Right ventricle myocardium inferior (tissue), 1 donor: ENCODE measurements at places on chromosomes 5 and 9. TPM values are rescaled to one million over a fixed set of nuclear protein-coding genes. Genes with fewer than 3 reads are reported as not detected.

The TLE1 gene
- total RNA-seq, result 9.8 TPM

GRCh38 chr5:135193213-135194125 lies 159.4 kb upstream of the PITX1 start:
- DNase-seq, result no peak

DNA sequence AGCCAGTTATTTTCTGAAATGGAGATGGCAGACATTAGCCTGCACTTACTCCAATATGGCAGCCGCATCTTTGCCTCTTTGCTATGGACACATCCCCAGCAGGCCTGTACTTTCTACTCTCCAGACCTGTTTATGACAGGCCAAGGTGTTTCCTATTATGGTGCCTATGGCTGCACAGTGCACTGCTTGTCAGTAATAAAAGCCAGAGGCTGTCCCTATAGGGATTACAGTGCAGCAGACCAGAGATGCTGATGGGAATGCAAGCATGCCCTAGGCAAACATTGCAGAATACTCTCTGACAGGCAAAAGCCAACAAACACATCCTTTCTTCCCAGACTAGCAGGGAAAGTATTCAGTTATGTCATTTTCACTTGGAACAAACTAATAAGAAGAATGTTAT lies 442.9 kb downstream of the RAB3C start:
- DNase-seq, result no peak

- no peak for DNase-seq
Measured at GRCh38 chr5:43429706-43430105, 17.5 kb upstream of the CCL28 start.

DNA sequence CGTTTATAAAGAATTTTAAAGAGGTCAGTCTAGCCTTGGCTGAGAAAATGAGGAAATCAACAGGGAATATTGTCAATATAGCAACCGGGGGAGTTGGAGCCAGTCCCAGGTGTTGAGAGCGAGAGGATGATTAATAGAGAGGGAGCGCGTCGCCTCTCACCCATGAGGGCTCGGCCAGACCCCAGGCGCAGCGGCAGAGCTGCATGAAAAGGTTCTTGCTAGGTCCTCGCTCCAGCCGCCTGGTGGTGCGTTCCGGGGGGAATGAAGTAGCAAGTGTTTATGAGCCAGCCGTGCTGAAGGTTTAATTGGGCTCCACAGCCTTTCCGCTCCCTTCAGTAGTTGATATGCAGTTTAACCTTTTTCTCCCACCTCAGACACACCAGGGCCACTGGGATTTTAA lies 167.3 kb upstream of the IRX1 start:
- no peak for DNase-seq

- no peak for DNase-seq
Measured at GRCh38 chr5:154811653-154812465, 38.5 kb downstream of the FAXDC2 start.

DNA sequence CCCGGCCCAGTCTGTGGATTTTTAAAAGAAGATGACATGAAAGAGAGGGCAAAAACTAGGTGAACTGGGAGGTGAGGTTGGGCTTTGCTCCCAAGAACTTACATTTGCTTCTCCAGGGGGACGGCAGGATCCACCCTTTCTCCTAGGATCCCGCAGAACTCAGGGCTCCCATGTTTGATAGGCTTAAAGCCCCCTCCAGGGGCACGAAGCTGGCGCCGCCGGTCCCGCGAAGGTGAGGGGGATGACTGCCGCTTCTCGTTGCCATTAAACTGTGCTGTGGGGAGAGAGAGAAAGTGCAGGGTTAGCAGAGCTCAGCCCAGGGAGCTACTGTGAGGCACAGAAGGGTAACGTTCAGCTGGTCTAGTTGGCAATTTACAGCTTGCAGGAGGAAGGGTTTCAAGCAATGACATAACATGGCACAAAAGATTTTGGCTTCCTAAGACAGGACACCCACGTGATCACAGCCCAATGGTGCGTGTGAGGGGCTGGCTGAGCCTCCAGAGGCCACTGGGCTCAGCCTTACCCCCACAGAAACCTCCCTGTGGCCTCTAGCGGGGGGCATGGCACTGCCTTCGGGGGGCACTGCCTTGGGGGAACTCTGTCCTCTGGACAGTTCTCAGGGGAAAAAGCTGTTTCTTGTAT lies 52.0 kb upstream of the SLC25A51 start:
- no peak for DNase-seq

DNA sequence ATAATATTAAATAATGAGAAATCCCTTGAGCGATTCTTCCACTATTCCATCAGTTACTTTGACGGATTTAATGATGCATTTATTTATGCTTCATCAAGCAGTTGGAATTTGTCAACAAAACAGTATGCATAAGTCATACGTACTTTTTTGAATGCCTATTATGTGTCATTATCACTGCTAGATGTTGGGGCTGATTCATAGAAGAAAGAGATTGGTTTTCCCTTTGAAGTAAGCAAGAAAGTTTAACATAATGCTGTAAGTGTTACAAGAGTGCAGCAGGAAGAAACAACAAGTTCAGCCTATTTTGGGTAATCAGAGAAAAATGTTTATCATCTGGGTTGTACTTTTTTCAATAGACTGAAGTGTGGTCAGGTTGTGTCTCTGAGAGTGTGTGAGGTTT lies 121.2 kb upstream of the RANBP3L start:
- DNase-seq, result no peak
